Osteocyte (in vitro differentiated cells): ENCODE measurements at places on chromosomes 4 and X. TPM values are rescaled to one million over a fixed set of nuclear protein-coding genes. Genes with fewer than 3 reads are reported as not detected.

STOX2 gene
- 0.19 and 0.68 TPM in 2 replicates for total RNA-seq

DNA sequence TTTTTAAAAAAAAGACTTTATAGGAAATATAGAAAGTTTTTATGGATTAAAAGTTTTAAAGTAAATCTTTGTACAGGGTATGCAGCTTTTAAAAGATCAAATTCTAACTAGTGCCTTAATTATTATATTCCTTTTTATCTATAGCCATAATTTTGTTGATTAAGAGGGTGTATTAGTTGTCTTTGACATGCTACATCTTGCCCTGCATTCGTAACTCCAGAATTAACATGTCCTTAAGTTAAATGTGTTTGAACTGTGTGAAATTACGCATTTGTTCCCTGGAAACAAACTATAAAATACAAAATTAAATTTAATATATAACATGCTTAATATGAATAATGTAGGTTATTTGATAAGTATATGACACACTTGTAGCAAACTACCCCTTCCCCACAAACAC, 66.3 kb downstream of the PTPN13 start:
- H3K27me3 ChIP-seq: no peaks in the 10 kb centered on the region
- peaks cover 2% of the 10 kb centered on the region for H3K4me1 ChIP-seq
- H3K4me3 ChIP-seq: no peak overlapping the region
- peaks cover 16% of the 10 kb centered on the region for H3K36me3 ChIP-seq

DNA sequence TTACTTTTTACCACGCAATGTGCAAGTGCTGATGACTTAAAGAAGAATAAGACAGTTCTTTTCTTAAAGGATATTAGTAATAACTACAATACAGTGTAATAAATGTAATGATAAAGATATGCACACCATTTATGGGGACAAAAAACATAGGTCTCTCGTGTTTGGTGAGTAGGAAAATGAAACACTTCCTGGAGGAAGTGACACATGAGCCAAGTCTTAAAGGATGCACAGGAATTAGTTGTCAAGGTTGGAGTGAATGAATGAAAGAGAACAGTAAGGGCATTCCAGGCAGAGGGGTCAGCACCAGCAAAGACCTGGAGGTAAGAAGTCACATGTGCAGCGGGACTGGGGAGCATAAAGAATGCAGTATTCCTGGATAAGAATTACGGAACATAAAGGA, 112.7 kb downstream of the SH3RF1 start:
- H3K4me3 ChIP-seq: no peak overlapping the region
- no peaks in the 10 kb centered on the region for H3K27me3 ChIP-seq
- peaks cover 30% of the 10 kb centered on the region for H3K36me3 ChIP-seq
- no peak for DNase-seq
- H3K4me1 ChIP-seq: peaks cover 68% of the 10 kb centered on the region

PROM1 gene
- total RNA-seq: not detected in 2 replicates

DNA sequence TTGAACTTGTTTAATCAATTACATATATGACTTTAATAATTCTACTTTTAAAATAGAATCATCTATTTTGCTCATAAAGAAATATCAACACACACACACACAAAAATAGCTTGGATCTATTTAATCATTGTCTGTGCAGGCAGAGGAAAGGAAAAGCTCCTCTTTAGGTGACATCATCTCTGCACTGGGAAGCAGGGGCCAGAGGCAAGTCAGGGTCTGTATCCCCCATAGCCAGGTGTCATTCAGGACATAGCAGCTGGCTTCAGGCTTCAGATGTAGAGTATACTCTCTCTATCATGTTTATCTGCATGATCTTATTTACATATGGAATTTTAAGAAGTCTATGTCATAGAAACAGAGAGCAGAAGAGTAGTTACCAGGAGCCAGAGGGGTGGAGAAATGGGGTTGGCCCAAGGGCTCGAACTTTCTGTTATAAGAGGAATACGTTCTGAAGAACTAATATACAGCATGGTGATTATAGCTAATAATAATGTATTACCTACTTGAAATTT, 110.4 kb upstream of the LDB2 start:
- no peaks in the 10 kb centered on the region for H3K36me3 ChIP-seq
- DNase-seq: peak; percentile 3
- peaks cover 13% of the 10 kb centered on the region for H3K4me1 ChIP-seq
- no peak overlapping the region for H3K4me3 ChIP-seq

PARM1 gene
- not detected in 2 replicates for total RNA-seq

DNA sequence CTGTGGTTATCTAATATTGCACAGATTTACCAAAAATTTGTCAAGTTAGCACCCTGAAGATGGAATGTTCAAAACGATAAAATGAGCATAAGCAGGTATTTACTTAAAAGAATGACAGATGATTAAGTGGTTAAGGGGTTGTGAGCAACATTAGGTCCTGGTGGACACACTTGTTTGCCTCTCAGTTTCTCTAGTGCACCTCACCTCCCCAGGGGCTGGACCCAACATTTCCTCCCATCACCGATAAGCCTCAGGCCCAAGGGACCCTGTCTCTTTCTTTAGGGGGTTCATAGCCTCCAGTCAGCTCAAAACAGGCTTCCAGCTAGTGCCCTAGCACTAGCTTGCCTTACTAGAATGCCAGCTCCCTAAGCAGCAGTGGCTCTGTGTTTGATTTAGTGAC, 88.0 kb downstream of the ATP11C start:
- no peaks in the 10 kb centered on the region for H3K36me3 ChIP-seq
- no peaks in the 10 kb centered on the region for H3K27me3 ChIP-seq
- H3K27ac ChIP-seq: no peak overlapping the region

DNA sequence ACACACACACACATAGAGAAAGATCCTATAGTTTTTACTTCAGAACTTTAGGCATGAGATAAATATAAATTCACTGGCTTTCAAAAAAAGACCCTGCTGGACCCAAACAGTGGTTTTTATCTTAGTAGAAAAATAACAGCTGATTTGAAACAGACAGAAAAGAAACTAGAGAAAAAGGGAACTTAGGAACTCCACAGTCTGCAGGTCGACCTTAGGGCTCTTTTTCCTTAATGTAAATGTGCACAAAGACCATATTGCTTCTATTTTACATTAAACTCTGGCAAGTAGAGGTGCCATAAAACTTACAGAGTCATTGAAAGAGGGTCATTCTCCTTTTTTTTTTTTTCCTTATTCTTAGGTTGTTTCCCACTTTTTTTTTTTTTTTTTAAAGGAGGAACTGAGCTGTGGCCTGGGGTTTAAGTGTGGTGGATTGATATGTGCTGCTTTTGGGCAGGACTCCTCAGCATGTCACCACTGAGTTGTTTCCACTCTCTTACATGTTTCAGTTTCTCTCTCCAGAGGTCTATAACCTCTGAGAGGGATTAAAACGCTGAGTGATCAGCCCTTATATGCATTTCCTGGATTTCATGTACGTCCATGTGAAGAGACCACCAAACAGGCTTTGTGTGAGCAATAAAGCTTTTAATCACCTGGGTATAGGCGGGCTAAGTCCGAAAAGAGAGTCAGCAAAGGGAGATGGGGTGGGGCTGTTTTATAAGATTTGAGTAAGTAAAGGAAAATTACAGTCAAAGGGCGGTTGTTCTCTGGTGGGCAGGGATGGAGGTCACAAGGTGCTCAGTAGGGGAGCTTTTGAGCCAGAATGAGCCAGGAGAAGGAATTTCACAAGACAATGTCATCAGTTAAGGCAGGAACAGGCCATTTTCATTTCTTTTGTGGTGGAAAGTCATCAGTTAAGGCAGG, 70.8 kb upstream of the PACRGL start:
- peaks cover under 1% of the 10 kb centered on the region for H3K27me3 ChIP-seq
- DNase-seq: no peak
- no peak overlapping the region for H3K27ac ChIP-seq
- H3K4me3 ChIP-seq: no peak overlapping the region

AMBN gene
- total RNA-seq: not detected in 2 replicates

DNA sequence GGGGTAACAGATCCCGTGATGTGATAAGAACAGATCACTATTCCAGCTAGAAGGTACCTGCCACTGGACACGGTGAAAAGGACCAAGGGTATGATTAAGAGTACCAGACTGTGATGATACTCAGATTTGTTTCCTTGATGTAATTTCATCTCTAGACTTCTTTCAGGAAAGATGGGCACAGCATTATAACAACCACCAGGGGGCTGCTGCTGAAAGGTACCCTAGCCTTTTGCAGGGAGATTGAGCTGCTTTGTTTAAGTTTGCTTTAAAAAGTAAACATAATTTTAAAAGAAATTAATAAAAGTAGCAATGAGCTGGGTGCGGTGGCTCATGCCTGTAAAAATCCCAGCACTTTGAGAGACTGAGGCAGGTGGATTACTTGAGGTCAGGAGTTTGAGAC, 145.4 kb downstream of the EMCN start:
- no peak for DNase-seq
- no peak overlapping the region for H3K27ac ChIP-seq
- peaks cover 10% of the 10 kb centered on the region for H3K4me1 ChIP-seq
- H3K36me3 ChIP-seq: peaks cover 2% of the 10 kb centered on the region
- peaks cover 1% of the 10 kb centered on the region for H3K27me3 ChIP-seq
- no peak overlapping the region for H3K4me3 ChIP-seq

INTS6L gene
- total RNA-seq: 5.3 and 6.4 TPM in 2 replicates

GPC4 gene
- 98.0 and 101 TPM in 2 replicates for total RNA-seq

PRIMPOL gene
- total RNA-seq: 13.2 and 17.5 TPM in 2 replicates

- peaks cover 12% of the 10 kb centered on the region for H3K4me1 ChIP-seq
- no peaks in the 10 kb centered on the region for H3K27me3 ChIP-seq
- no peak for DNase-seq
- no peak overlapping the region for H3K27ac ChIP-seq
Measured at GRCh38 chrX:153791104-153791852, 2.9 kb downstream of the IDH3G start.

CORIN gene
- 1.6 and 2.6 TPM in 2 replicates for total RNA-seq

DNA sequence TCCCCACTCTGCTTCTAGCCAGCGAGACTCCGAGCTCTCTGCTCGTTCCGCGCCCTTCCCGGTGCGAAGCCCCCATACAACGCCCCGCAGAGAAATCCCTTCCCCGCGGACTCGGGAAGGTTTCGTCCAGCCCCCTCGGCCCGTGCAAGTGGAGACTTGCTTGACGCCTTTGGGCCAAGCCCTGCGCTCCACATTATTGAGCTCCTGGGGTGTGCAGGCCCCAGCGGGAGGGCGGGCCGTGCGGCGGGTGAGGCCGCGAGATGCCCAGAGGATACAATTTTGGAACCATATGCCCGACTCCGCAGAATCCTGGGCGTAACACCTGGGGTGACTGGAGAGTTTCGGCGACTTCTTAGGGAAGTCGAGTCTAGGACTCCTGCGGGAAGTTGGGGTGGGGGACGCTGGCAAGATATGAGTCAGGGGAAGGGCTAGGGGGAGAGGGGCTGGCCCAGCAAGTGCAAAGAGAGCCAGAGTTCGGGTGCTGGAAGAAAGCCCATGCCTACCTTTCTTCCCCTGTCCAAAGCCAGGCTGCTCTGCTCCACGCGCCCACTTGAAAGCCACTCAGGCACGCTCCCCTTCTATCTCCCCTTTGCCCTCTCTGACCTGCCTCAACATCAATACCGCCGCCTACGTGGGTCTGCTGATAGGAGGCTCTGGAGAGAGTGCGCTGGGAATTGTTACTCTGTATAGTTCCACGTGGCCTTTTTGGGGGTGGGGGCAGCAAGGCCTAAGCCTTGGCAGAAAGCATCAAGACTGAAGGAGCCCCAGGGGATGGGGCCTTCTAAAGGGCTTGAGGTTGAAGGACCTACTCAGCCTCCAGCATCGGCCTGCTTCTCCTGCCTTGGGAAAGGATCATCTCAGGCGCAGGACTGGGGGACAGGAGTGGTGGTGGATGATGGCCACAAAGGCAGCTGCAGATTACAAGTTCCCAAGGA, 1.2 kb upstream of the ELF4 start:
- H3K27me3 ChIP-seq: no peaks in the 10 kb centered on the region
- H3K36me3 ChIP-seq: no peaks in the 10 kb centered on the region
- DNase-seq: no peak

GRCh38 chr4:36138220-36138619, 106.1 kb downstream of the ARAP2 start:
- no peak overlapping the region for H3K27ac ChIP-seq
- H3K4me1 ChIP-seq: no peaks in the 10 kb centered on the region
- H3K36me3 ChIP-seq: no peaks in the 10 kb centered on the region
- no peaks in the 10 kb centered on the region for H3K27me3 ChIP-seq
- DNase-seq: no peak
- H3K4me3 ChIP-seq: no peak overlapping the region

- H3K4me3 ChIP-seq: no peak overlapping the region
- H3K27ac ChIP-seq: no peak overlapping the region
- peaks cover 13% of the 10 kb centered on the region for H3K4me1 ChIP-seq
- H3K27me3 ChIP-seq: no peaks in the 10 kb centered on the region
- H3K36me3 ChIP-seq: no peaks in the 10 kb centered on the region
Measured at GRCh38 chr4:139973015-139973414, 181.0 kb downstream of the MAML3 start.

DNA sequence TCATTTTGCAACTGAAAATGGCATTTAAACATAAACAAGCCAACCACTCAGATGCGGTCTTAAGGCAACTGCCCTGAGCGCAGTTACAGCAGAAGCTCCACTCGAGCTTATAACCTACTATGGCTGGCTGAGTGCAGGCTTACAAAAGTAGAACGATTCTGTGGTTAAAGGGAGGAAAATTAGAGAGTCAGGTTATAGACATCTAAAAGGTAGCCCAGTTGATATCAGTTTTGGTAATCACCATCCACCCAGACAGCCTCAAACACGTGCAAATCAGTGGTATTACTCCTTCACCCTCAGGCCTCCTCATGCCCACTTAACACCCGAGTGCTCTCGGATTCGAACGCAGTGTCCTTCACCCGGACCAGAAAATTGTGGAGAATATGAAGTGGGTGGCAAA, 3.1 kb downstream of the LEF1 start:
- peaks cover 28% of the 10 kb centered on the region for H3K4me1 ChIP-seq
- DNase-seq: no peak
- peaks cover 65% of the 10 kb centered on the region for H3K27me3 ChIP-seq
- H3K36me3 ChIP-seq: peaks cover 5% of the 10 kb centered on the region
- H3K27ac ChIP-seq: no peak overlapping the region

GRCh38 chr4:8403976-8404375, 36.5 kb downstream of the ACOX3 start:
- H3K4me1 ChIP-seq: peaks cover 6% of the 10 kb centered on the region
- DNase-seq: no peak
- no peaks in the 10 kb centered on the region for H3K27me3 ChIP-seq

SPACA5 gene
- total RNA-seq: not detected in 2 replicates

DNA sequence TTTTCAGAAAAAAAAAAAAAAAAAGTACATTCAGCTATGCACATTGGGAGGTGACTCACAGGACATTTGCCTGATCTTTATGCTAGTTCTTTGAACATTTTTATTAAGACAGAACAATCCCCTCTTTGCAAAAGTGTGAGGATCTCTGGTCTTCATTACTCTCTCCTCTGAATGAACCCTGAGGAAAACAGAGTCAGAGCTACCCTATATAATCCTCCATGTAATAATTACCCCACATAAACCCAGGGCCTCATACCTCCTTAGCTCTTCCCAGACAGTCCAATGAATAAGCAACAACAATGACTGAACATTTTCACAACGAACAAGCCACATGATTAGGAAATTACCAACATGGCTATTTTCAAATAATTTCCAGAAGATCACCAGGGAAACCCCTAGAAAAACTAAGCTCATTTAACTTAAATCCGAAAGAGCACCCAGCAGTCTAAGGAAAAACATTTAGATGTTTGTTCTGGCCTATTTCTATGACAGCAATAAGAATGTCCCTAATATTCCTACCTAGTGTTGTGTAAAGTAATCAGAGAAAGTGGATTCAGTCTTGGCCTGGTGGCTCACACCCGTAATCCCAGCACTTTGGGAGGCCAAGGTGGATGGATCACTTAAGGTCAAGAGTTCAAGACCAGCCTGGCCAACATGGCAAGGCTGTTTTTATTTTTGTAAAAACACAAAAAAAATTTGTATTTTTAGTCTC, 37.8 kb downstream of the TBC1D9 start:
- H3K27me3 ChIP-seq: no peaks in the 10 kb centered on the region
- H3K4me3 ChIP-seq: no peak overlapping the region
- H3K27ac ChIP-seq: peak overlapping the region; percentile 70
- no peaks in the 10 kb centered on the region for H3K36me3 ChIP-seq
